ENCODE measurements at places on chromosomes 13 and 19. TPM values are rescaled to one million over a fixed set of nuclear protein-coding genes. Genes with fewer than 3 reads are reported as not detected.

DNA sequence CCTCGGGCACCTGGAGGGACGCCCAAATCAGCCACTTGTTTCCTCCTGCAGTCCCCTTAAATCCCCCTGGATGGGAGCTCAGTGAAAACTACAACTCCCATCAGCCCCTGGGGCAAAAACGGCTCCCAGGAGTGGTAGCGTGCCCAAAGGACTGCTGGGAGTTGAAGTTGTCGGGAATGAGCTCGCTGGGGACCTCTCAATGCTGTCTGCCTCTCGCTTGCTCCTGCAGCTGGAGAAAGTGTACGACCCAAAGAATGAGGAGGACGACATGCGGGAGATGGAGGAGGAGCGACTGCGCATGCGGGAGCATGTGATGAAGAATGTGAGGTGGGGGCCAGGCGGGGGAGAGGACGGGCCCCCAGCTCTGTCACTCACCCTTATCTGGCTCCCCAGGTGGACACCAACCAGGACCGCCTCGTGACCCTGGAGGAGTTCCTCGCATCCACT, 14.7 kb upstream of the DHDH start:
- DNase-seq = no peak

The GRWD1 gene
- total RNA-seq = 52.3 TPM

GRCh38 chr19:3039125-3039524, 10.0 kb upstream of the TLE2 start:
- no peak for DNase-seq

The CEACAM5 gene
- not detected for total RNA-seq

DNA sequence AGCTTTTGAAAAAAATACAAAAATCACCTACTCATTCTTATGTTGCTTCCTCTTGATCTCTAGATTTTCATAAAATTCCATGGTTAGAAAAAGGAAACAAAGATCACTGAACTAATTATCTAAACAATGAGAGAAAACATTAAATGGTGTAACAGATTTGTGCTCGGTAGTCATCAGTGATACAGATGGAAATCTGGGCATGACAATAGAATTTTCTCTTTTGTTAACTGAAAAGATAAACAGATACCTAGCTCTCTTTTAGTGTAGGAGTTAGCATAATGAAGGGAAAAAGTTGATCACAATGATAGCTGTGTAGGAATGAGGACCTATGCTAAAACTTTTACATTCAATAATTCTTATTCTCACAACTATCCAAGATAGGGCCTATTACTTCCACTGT, 103.7 kb downstream of the TBC1D4 start:
- DNase-seq = no peak

The PRTN3 gene
- total RNA-seq = not detected

The DAND5 gene
- total RNA-seq = not detected

- DNase-seq = peak; percentile 74
Measured at GRCh38 chr19:4972509-4973230, 3.8 kb downstream of the KDM4B start.

Measured in HepG2 (cell line).